ENCODE measurements at places on chromosomes 7 and 10.

GRCh38 chr7:100506356-100506923 lies 22.7 kb downstream of the NYAP1 start:
- no peak for DNase-seq

DNA sequence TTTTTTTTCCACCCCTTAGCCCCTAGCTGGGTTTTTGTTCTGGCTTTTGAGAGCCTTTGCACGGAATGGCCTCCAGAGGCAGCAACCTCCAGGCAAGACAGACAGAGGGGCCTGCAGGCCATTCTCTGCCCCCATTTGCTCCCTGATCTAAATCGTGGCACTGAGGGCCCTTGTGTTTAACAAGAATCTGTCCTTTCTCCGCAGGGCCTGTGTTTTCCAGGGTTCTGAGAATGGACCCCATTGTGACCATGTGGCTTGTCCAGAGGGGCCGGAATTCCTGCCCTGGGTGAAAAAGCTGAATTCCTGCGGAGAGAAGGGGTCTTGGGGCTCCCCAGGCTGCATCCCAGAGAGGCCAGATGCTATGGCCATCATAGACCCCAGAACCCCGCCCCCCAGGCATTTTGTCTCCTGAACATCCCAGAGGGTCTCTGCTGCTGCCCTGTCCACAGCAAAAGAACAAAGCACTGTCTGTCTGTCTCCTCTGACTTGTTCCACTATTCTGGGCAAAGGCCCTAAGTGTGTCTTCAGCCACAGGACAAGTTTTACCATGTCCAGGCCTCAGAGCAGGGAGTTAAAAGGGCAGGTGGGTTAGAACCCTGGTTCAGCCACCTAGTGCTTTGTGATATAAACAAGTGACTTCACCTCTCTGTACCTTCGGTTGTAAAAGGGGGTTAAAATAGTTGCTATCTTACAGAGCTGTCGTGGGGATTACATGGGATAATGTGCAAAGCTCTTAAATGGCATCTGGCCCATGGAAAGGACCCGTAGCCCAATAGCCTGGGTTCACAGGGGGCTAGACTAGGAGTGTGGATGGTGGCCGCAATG lies 155.6 kb downstream of the SH3PXD2A start:
- DNase-seq: no peak

GRCh38 chr7:25646726-25647413 lies 418.6 kb upstream of the NPVF start:
- DNase-seq: no peak

- DNase-seq: peak; percentile 50
Observed at GRCh38 chr10:118590334-118590733, 5.1 kb downstream of the PRLHR start.

GRCh38 chr10:118687472-118687871 lies 67.3 kb downstream of the CACUL1 start:
- no peak for DNase-seq

GRCh38 chr7:11584406-11585031 lies 247.5 kb downstream of the THSD7A start:
- no peak for DNase-seq

GRCh38 chr7:52320610-52321009 lies 714.8 kb upstream of the POM121L12 start:
- DNase-seq: no peak

DNA sequence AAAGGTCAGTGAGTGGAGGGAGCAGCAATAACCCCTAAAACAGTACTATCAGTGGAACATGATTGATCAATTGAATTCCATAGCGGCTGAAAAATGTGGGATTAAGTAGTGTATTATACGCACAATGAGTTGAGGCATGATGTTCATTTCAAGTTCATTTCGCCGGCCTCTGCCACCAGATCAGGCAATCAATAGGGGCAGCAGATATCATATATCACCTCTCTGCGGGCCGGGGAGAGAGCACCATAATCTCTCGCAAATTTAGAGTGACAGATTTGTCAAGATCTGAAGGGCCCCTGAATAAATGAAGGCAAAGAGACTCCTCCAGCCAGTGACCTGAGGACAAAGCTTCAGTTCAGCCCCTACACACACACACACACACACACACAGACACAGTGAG lies 58.5 kb downstream of the PAX2 start:
- no peak for DNase-seq

DNA sequence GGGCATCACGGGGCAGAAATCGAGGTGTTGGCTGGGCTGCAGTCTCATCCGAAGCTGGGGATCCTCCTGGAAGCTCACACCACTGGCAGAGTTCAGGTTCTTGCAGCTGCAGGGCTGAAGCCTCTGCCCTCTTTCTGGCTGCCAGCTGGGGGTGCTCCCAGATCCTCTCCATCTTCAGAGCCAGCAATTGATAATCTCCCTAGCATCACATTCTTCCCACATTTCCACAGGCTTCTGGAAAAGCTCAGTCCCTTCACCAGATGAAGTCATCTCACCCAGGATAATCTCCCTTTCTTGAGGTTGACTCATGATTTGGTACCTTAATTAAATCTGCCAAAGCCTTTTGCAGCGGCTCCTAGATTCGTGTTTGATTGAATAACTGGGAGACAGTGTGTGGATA lies 55.2 kb downstream of the NRP1 start:
- no peak for DNase-seq

GRCh38 chr10:118116715-118117449 lies 70.1 kb upstream of the RAB11FIP2 start:
- DNase-seq: no peak

- no peak for DNase-seq
Observed at GRCh38 chr7:157779206-157779605, 442.4 kb downstream of the DNAJB6 start.

- DNase-seq: peak; percentile 75
Observed at GRCh38 chr7:25855854-25856782, 295.9 kb upstream of the NFE2L3 start.

DNA sequence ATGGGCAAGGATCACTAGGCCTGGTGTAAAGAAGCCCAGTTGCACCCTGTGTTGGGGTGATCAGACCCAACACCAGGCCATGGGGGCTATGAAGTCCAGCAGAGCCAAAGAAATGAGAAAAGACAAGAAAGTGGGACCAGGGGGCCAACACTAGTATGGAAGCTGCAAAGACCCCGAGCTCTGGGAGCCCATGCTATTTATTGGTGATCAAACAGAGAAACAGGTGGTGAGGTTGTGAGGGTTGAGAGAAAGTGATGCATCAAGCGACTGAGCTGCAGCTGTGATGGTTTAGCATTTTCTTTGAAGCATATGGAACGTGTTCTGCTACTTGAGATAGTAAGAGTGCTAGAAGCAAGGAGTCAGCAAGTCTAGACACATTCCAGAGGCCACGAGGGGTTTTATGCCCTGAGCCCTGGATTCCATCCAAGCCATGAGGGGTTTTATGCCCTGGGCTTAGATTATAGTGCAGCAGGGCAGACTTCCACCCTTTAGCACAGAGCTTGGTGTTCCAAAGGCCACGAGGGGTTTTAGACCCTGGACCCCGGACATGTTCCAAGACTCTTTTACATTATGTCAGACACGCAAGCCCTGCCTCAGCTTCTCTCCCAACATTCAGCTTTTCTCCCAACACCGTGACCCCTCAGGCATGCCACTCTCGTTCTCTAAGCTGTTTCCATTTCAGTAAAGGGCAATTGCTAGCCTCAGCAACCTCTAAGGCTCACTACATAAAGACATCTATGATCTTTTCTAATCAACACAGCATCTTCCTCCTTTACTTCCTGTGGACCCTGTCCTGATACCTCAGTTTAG lies 43.1 kb upstream of the GPAM start:
- DNase-seq: no peak

DNA sequence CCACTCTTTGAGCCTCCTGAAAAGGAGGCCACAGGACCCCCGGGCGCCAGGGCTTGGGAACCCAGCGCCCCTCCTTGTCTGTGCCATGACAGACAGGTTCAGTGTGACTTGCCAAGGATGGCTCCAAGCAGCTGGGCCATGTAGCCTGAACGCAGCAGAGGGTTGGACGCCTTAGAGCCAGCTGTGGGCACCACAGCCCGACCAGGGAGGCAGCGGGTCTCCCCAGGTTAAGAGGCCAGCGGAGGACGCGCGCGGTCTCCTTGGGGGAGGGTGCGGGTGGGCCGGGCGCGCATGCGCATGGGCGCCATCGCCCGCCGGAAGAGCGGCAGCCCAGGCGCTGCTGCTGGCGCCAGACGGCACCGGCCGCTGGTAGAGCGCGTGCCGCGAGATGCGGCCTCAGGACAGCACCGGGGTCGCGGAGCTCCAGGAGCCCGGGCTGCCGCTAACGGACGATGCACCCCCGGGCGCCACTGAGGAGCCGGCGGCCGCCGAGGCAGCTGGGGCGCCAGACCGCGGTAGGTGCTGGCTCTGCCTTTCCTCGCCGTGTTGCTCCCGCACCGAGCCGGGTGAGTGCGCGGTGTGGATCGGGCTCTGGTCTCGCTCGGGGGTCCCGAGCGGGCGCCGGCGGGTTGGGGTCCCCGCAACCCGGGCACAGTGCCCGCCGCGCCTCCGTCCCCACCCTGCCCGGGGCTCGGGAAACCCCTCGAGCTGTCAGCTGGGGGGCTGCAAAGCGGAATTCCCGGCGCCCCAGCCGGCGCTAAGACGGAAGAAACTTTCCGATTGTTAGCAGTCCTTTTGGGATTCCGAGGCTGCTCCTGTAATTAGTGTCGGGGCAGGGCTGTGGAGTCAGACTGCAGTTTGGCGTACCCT lies at the start of gene SLC35G1:
Gene SLC35G1, plus strand, starts transcription at position 333 of the 870 bp plus-strand sequence. Its CDS starts 56 bp downstream, at position 389.
- DNase-seq: peak; percentile 42

GRCh38 chr10:102122450-102122849 lies 2.3 kb upstream of the LDB1 start:
- DNase-seq: no peak

- no peak for DNase-seq
Observed at GRCh38 chr10:5613481-5614154, 52.8 kb downstream of the ASB13 start.

GRCh38 chr10:63286340-63286739 lies 153.2 kb downstream of the NRBF2 start:
- DNase-seq: no peak

GRCh38 chr10:71243756-71244395 lies 31.5 kb downstream of the UNC5B start:
- no peak for DNase-seq

DNA sequence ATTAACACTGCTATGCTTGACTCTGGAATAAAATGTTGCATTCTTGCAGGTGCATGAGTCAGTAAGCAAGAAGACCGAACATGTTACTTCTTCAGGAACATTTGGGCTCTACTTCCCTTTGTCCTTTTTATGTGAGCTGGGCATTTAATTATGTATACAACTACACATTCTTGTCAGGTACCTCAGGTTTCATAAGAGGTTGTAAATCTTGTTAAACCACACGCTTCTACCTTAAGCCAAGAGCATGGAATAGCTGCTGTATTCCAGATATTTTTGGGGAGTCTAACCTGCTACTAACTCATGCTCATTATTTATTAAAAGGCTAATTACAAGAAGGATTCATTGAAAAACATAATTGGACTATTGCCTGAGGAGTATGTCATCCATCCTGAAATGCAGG lies 414.2 kb upstream of the KLF6 start:
- no peak for DNase-seq

DNA sequence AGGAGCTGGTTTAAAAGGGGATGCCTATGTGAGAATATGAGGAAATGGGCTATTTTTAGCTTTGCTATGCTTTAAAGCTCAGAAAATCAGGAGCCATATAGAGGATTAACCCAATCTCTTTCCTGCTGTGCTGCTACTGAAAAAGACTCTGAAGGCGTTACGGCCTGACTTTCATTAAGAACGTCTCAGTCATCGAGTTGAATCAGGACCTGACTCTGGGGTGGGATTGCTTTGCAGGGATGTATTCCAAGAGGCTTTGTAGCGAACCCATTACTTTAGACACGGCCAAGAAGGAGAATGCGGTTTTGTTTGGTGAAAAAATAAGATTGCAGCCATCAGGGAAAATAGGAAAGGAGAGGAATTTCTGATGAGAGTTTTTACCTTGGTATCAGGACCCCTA lies 426.9 kb downstream of the CCSER2 start:
- no peak for DNase-seq

- no peak for DNase-seq
Observed at GRCh38 chr10:33276282-33276923, 58.1 kb downstream of the NRP1 start.

DNA sequence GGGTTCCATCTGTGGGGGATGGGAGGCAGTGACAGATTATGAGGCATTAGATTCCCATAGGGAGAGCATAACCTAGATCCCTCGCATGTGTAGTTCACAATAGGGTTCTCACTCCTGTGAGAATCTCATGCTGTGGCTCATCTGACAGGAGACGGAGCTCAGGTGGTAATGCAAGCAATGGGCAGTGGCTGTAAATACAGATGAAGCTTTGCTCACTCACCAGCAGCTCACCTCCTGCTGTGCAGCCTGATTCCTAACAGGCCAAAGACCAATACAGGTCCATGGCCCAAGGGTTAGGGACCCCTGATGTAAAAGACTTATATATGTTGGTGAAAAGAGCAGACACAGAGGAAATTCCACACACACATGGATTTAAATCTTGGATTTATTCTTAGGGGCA lies 370.2 kb downstream of the NRG3 start:
- no peak for DNase-seq

GRCh38 chr7:47435889-47436312 lies 146.0 kb downstream of the TNS3 start:
- DNase-seq: peak; percentile 36

DNA sequence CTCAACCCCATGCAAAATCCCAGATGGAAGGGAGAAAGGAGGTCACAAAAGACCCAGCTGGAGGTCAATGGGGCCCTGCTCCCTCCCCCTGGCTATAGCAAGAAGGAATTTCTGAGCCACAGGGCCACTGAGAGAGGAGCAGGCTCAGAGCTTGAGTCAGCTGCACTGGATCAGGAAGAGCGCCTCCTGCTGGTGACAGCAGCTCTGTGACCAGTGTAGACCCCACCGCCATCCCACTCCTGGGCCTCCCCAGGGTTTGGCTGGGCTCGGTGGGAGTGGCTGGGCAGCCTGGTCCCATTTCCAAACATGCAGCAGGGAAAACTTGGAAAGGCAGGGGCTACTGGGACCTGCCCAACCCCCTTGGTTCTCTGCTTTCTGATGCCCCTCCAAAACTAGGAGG lies 31.5 kb upstream of the PRLHR start:
- DNase-seq: no peak

DNA sequence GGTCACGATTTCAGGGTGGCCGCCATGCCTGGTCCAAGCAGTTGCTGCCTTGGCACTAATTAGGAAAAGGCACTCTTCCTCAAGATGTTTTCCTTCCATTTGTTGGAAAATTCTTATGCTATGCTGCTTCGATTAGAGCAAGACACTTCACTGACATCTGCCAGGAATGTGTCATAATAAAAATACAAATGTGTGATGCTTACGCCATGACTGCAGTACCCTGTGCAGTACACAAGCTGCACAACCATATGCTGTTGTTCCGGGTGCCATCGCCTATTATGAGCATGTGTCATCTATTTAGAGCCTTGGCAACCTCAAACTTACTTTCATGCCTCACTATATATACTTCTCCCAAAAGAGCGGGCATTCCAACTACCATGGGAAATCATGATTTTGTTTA lies 14.9 kb upstream of the MPP7 start:
- DNase-seq: no peak

DNA sequence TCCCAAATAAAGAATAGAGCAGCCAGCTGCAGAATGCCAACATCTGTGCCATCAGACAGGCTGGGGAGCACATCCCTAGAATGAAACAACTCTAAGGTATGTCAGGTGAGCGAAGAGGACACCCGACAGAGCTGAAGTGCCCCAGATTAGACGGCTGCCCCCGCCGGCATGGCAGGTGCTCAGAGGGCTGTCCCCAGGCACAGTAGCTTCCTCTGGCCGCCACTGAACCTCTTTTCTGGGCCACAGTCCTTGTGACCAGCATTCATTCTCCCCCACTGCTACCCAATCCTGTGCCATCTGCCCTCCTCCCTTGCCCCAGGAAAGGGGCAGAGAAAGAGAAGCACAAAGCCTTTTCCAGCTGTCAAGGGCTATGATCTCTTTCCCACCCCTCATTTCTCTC lies 41.7 kb downstream of the RGS10 start:
- DNase-seq: no peak

- DNase-seq: no peak
Observed at GRCh38 chr7:70761711-70762328, 370.1 kb upstream of the GALNT17 start.

All from NCI-H1694 treated with DMSO at 0.1 percent for 48 hours (cell line).